Activated T-cell treated with anti-CD3 and anti-CD28 coated beads for 24 hours (primary cell): ENCODE measurements at places on chromosomes 6 and 20.

DNA sequence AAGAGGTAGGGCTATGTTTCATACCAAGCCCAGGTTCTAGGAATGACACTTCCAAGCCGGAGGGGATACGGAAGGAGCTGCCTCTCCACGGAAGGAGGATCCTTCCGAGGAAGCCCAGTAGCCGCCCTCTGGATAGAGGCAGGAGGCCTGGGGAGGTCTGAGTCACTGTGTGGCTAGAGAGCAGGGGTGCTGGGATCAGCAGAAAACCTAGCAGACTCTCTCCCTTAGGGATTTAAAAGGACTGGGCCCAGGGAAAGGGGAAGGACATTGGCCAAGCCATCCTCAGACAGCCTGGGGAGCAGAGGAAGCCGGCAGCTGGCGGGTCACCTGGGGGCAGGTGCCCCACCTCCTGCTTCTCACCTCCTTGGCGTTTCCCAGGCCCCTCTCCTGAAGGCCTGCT lies 36.6 kb upstream of the NFATC2 start:
- no peak for DNase-seq

DNA sequence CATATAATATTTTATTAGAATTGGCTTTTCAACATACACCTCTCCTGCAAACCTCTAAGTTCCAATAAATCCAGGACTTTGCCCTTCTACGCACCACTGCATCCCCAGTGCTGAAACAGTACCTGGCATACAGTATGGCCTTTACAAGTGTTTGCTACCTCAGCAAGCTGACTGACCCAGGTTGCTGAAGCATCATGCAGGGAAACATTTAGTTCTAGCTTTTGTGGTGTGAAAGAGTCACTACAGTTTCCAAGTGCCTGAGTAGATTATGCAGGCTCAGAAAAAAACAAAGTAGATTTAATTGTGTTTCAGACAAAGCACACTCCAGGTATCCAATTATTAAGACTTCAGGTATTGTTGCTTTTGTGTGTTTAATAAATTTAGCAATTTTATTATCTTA lies 614.2 kb upstream of the NRSN1 start:
- DNase-seq = no peak

- DNase-seq = no peak
These were observed 76.5 kb upstream of the TBC1D7 start for GRCh38 chr6:13404892-13405254.

DNA sequence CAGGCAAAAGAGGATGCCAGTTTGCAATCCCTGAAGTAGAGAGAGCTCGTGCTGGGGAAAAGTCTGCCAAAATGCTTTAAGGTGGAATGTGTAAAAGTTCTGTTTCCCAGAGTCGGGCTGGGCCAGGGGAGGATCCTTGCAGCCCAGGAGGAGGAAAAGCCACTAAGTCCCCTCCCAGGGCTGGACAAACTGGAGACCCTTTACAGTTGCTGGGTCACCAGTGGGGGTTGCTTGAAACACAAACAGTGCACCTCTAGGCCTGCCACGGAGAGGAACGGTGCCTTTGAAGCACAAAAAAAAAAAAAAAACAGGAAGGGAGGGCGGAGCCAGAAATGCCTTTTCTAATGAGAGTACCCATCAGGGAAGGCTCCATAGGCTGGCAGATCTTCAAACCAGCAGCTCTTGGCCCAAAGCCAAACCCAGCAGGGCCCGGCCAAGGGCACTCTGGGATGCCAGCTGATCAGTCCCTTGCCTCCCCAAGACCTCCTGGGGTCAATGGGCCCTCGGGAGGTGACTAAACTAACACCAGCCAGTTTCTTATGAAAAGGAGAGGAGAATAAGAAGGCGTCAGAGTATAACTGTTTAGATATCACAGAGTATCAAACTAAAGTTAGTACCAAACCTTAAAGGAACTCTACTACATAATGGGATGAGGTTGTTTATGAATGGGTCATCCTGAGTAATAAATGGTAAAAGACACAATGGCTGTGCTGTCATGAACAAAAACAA lies 23.7 kb downstream of the HLA-A start:
- peak; percentile 32 for DNase-seq

GRCh38 chr6:93562582-93562981 lies 143.2 kb upstream of the EPHA7 start:
- no peak for DNase-seq

DNA sequence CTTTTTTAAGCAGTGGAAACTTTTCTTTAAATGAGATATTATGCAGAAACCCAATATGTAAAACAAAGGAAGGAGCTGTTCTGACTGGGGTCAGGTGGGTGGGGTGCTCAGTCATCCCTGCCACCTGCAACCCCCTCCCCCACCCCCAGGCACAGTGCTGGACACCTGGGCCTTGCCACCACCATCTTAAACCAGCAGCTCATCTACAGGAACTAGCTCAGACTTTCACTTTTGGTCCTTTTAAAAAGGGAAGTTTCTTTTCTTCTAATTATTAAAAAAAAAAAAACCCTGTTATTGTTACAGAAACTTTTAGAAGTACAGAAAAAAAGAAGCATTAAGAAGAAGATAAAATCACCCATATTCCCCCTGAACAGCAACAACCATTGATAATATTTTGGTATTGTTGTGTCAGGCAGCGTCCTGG lies 37.1 kb downstream of the PPP1R16B start:
- peak; percentile 69 for DNase-seq

DNA sequence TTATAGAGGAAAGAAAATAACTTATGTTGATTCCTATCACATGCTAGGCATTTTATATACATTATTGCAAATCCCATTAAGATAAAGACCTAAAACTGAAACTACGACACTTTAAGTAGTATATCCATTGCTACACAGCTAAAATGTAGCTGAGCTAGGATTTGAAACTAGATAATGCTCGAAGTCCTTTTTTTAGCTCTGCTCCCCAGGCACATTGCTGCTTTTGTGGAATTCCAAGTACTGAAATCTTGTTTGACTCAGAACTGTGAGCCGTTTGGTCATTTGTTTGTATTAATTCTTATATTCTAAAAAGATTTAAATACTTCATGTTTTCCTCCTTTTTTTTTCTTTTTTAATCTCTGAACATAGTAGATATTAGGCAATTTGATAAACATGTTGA lies 644.8 kb downstream of the HACE1 start:
- DNase-seq = no peak
